ENCODE measurements at places on chromosomes 3 and 15.

- DNase-seq, result no peak
Observed at GRCh38 chr3:101333883-101334282, 13.5 kb upstream of the IMPG2 start.

DNA sequence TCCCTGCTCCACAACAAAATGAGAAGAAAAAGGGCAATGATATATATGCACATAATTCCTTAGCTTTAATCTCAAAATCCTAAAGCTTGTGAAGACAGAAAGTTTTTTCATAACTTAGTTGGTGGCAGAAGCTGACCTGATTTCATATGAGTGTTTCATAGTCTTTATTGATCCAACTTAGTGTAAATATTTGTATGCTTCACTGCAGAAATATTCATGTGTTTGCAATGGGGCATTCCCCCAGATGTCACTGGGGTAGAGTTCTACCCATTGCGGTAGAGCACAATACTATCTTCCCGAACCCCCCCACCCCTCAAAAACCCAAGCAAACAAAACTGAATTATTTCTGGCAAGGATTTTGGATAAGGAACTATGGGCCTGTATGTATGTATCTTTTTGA, 221.2 kb downstream of the THRB start:
- no peak for DNase-seq

DNA sequence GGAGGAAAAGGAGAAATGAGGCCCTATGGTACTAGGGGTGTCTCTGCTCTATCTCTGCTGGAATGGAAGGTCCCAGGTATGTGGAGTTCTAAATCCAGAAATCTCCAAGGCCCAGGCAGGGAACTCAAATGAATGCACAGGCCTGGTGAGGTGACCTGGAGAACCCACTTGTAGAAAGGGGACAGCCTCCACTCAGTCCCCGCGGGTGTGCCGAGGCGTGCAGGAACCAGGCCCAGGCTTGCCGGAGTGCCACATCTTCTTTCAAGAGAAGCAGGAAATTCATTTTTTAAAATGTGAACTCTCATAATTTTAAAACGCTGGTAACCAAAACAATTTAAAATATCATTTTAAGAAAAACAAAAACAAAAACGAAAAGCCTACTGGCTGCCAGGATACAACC, 32.2 kb upstream of the ADCY5 start:
- no peak for DNase-seq

- DNase-seq, result no peak
Observed at GRCh38 chr3:184039414-184039813, 7.9 kb downstream of the HTR3D start.

DNA sequence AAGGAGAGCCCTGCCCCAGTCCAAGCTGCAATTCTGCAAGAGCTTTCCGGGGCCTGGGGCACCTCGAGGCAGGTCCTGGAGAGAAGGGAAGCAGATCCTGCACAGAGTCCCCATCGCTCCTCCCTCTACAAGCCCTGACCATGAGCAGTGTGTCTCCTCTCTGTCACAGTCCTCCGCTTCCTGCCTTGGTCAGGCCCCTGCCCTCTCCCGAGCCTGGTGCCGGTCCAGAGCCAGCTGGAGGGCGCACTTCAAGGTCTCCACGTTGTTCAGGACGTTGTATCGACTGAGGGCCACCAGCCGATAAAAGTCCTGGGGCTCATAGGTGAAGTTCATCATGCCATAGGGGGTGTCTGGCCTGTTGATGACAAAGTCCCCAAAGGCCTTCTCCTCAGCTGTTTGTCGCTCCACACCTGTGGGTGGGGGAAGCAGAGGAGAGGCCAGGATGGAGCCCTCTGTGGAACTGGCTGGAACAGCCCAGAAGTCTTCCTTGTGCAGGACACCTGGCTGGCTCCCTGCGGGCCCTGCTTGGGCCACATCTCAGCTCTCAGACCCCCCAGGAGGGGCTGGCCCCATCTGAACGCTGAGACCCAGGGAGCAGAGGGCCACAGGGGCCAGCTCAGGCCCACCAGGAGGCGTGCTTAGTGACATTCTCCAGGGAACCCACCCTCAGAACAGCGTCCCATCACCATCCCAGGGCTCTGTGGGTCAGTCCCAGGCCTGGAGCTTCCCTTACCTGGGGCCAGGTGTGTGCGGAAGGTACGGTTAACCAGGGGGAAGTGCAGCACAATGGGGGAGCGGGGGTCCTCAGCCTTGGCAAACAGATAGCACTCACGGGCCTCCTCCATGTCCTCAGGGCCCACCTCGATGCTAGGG, 14.4 kb downstream of the PLA2G4F start:
- DNase-seq, result no peak

- no peak for DNase-seq
Observed at GRCh38 chr3:158700559-158700958, 28.1 kb upstream of the LXN start.

GRCh38 chr3:132135628-132136333, 101.0 kb upstream of the CPNE4 start:
- no peak for DNase-seq

- DNase-seq, result no peak
Observed at GRCh38 chr15:98620020-98620419, 28.3 kb upstream of the IGF1R start.

- DNase-seq, result no peak
Observed at GRCh38 chr15:79440355-79440908, 8.3 kb downstream of the MINAR1 start.
